ENCODE measurements at places on chromosomes 6 and 20. TPM values are rescaled to one million over a fixed set of nuclear protein-coding genes. Genes with fewer than 3 reads are reported as not detected.

The DOK5 gene
- 10.7 TPM for polyA plus RNA-seq

The TFAP2C gene
- polyA plus RNA-seq: 0.54 TPM

GRCh38 chr6:163214259-163214658 lies 200.3 kb upstream of the QKI start:
- DNase-seq: no peak

The FOXO3 gene
- polyA plus RNA-seq: 53.2 TPM

DNA sequence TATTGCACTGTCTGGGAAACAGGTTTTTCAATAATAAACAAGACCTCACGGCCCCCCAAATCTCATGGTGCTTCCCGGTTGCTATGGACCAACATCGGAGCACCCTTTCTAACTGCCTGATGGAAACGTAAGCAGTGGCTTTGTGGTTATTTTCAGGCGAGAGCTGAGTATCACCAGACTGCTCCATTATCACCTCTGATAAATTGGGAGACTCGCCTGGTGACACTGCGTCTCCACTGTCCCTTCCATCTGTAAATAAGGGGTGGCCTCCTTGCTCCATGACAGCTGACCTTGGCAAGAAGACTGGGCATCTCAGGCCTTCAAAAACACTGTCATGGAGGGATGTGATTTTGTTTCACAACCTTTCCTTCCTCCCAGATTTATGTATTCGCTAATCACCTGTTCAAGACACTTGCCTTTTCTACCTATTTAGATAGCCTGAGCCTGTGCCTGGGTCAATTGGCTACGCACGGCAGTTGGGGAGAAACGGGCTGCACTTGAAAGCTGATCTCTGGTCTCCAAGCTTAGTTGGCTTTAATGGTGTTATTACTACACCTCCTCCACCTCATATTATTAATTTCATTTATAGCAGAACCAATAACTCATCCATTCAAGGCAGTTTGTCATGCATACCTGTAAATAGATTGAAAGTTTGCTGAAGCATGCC lies 17.7 kb upstream of the CDH4 start:
- no peak for DNase-seq

The SLCO4A1 gene
- polyA plus RNA-seq: 1.8 TPM

GRCh38 chr20:20755231-20755630 lies 42.8 kb upstream of the RALGAPA2 start:
- DNase-seq: no peak

GRCh38 chr20:20713244-20713765 lies 861 bp upstream of the RALGAPA2 start:
- DNase-seq: no peak

GRCh38 chr6:50889935-50890334 lies 71.3 kb downstream of the TFAP2B start:
- no peak for DNase-seq

The UBR2 gene
- 27.1 TPM for polyA plus RNA-seq

The SLC13A3 gene
- 24.9 TPM for polyA plus RNA-seq

DNA sequence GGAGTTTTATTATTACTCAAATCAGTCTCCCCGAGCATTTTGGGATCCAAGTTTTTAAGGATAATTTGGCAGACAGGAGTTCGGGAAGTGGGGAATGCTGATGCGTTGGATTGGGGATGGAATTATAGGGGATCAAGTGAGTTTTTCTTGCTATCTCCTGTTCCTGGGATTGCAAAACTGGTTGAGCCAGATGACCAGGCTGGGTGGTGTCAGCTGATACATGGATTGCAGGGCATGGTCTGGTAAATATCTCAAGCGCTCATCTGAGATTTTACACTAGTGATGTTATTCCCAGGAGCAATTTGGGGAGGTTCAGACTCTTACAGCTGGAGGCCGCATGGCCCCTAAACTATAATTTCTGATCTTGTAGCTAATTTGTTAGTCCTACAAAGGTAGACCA lies 54.7 kb downstream of the ENPP1 start:
- DNase-seq: no peak

The LPIN3 gene
- polyA plus RNA-seq: 9.4 TPM

DNA sequence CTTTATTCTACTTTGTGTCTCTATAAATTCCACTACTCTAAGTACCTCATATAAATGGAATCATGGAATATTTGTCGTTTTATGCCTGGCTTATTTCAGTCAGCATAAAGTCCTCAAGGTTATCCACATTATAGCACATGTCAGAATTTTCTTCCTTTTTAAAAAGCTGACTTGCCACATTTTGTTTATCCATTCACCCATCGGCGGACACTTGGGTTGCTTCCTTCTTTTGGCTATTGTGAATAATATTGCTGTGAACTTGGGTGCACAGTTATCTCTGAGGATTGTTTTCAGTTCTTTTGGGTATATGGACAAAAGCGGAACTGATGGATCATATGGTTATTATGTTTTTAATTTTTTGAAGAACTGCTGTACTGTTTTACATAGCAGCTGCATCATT lies 39.1 kb upstream of the ME1 start:
- no peak for DNase-seq

DNA sequence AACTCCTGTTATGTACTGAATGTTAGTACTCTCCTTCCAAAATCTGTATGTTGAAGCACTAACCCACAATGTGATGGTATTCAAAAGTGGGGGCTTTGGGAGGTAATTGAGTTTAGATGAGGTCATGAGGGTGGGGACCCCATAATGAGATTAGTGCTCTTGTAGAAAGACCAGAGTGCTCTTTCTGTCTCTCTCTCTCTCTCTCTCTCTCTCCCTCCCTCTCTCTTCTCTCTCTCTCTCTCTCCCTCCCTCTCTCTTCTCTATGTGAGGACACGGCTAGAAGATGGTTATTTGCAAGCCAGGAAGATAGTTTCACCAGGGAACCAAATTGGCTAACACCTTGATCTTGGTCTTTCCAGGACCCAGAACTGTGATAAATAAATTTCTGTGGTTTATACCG lies 107.4 kb downstream of the TBX18 start:
- DNase-seq: no peak

DNA sequence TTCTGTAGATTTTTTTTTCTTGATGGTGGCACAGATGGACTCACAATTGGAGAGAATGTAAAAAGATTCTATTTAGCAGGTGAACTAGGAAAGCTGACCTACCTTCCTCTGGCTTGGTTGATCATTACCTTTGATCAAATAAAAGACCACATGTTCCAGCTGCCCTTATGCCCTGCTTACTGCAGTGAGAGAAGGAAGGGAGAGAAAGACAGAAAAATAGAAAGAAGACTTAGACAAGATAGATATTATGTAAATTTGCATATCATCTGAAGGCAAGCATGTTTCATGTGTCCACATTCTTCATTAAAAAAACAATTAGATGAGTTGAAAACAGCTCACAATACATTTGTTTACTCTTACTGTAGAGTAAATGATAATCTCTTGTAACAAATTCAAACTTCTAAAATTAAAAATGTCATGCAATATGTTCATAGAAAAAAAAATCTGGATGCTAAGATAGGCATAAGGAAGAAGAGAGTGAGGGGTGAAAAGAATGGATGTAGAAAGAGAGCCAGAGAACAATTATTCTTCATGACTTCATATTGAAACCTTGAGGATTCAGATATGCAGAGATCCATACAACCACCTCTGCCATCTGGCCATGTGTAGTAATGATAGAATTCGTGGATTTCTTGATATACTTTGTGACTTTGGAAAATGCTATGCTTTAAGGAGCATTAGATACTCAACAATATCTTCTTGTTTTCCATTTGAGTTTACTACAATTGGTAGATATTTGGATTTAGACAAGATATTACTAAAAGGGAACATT lies 71.7 kb downstream of the RFX6 start:
- no peak for DNase-seq

The SAPCD1 gene
- polyA plus RNA-seq: 6.0 TPM

The HLA-DPA1 gene
- 40.5 TPM for polyA plus RNA-seq

GRCh38 chr6:151412909-151413308 lies 21.6 kb upstream of the ZBTB2 start:
- no peak for DNase-seq

The RSPO3 gene
- 19.7 TPM for polyA plus RNA-seq

DNA sequence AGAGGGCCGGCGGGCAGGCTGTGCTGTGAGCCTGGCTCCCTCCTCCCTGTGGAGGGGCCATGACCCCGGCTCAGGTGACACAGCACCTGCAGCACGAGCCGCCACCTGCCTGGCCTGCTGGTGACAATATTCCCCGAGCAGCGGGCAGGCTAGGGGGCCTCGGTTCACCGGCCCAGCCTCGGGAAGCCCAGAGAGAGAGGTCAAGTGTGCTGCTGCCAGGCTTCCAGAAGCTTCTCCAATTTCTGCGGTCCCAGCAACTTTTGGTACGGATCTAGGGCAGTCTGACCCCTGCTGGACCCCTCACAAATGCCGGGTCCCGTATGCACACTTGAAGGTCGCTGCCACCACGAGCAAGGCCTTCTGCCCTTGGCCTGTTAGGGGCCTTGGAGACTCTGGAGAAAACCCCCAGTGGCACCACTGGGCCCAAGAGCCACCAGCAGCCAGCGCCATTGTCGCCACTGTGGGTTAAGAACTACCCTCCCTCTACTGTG lies 38.6 kb upstream of the NOL4L start:
- DNase-seq: no peak

DNA sequence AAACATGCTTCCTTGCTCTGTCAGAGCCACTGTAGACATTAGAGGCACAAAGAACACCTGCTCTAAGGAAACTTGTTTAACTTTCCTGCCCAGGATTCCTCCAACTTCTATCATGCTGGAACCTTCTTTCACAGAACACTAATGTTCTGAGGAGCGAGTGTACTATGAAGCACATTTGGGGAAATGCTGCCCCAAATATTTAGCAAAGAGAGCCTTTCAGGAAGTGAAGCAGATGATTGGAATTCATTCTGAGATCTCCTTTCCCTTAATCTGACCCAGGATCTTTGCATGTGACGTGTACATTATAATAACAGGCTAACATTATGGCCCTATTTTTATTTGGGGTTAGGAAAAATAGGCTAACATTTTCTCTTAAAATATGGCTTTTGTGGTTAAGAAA lies 21.0 kb upstream of the FYN start:
- DNase-seq: no peak

DNA sequence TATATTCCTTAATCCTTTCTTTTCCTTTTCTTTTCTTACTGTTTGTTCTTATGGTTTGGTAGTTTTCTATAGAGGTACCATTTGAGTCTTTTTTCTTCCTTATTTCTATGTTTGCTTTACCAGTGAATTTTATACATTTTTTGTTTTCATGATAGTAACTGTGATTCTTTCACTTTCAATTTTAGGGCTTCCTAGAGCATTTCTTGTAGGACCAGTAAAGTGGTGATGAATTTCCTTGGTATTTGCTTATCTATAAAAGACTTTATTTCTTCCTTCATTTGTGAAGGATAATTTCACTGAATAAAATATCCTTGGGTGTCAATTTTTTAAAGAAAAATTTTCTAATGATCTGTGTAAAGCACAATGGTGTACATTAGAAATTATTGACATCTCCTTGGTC lies 637.4 kb downstream of the CD109 start:
- no peak for DNase-seq

- DNase-seq: no peak
These were observed 6.0 kb upstream of the BEND3 start for GRCh38 chr6:107121266-107121665.

The SNAI1 gene
- polyA plus RNA-seq: 10.7 TPM

DNA sequence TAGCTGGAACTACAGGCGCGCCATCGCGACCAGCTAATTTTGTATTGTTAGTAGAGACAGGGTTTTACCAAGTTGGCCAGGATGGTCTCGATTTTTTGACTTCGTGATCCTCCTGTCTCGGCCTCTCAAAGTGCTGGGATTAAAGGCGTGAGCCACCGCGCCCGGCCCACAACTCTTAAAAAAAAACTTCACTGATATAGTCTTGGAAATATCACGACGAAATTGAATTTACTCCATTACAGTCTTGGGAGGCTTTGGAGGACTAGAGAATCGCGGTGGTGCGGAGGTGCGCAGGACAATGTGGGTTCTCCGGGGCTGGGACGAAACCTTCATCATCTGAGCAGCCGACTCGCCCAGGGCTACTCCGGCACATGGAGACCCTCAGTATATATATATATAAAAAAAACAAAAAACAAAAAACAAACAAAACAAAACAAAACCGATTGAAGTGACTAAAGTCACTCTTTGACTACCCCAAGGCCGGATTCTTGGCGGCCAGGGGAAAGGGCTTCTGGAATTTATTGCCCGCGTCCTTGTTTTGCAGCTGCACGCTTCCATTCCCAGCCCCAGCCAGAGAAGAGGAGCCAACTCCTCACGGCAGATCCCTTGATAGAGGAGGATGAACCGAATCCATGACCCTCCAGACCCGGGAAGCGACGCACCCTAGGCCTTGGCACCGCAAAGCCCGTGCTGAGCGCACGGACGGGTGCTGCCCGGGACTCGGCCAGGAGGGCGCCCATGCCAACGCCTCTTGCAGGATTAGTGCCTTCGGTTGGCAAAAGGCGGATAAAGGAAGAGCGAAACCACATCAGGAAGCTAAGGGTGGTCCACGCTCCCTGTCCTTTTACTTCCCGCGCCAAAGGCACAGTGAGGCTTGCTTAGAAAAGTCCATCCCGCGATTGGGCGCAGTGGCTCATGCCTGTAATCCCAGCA lies 1.7 kb upstream of the GCM2 start:
- DNase-seq: no peak

The BTN1A1 gene
- polyA plus RNA-seq: 0.16 TPM

DNA sequence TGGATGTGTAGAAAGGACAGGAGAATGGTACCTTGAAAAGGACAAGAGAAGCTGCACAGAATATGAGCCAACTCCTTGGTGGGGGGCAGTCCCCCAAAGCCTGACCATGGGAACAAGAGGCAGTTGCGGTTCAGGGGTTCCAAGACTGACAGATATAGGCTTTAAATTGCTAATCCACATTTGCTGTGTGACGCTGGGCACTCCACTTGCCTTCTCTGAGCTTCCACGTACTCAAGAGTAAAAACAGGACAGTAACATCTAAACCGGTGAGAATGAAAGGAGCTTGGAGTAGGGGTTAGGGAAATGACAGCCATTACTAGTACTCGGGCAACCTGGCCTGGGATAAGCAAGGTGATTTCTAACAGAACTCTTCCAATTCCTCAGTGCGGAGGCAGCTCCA lies 57.9 kb upstream of the LRFN2 start:
- no peak for DNase-seq

The ITPR3 gene
- polyA plus RNA-seq: 7.5 TPM

The SLC2A10 gene
- polyA plus RNA-seq: 16.1 TPM

DNA sequence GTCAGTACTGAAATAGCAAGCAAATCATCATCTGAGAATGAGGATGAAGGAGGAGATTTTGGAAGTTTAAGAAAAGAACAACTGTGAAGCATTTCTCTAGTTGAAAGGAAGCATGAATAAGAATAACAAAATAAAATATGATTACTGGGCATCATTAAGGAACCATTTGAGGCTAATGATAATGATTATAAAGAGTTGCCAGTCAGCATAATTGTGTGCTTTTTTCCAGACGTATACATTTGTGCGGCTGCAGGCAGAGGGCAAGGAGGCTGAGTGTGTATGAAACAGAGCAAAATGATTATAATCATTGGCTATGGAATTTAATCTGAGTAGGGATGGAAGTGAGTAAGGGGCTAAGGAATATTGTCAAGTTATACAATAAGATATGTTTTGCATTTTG lies 218.7 kb upstream of the FUT9 start:
- DNase-seq: no peak
